Astrocyte of the cerebellum (primary cell): ENCODE measurements at places on chromosomes 11 and 22.

DNA sequence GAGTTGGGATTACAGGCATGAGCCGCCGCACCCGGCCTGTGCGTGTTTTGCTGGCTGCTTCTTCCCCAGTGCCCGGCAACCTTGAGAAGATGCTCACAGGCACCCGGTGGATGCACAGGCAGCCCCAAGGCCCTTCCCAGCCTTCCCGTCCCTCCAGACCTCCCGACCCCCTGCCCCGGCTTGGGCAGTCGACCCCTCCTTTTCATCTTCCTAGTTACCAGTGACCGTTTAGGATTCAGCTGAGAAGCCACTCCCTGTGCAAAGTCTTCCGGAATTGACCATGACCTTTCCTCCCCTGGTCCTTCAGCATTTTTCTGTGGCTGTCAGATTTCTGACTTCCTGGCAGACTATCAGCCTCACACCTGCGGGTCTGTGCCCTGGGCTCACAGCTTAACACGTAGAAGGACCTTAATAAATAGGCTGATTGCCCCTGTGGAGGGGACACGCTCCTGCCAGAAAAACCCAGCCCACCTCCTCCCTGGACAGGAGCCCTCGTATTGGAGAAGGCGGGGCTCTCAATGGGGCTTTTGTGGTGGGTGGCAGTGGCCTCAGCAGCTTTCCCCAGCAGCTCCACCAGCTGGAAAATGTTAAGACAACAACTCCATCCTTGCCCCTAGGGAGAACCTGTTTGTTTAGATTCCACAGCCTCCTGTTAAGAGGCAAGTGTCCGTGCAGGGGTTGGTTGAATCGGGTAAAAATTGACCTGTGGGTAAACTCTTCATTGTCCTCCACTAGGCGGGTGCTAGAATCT lies 10.4 kb upstream of the ANO1 start:
- no peak for DNase-seq

GRCh38 chr11:60871378-60872061 lies 4.2 kb downstream of the ZP1 start:
- no peak for DNase-seq

- DNase-seq = peak; percentile 59
Observed at GRCh38 chr11:13183094-13183825, 94.3 kb upstream of the BMAL1 start.

DNA sequence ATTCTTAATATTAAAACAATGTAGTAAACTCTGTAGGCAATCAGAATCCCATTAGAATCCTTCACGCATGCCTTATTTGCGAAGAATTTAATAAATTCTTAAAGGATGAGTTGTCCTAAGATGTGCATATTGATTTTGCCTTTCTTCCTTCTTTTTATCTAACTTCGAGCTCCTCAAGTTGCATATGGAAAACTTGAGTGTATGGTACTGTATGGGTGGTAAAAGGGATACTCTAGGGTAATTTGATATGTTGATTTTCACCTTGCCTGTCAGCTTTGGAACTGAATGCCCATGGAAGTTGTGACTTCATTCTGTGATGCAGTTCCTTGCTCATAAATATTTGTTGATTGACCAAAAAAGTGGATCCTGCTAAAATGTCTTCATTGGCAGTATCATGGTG lies 193.8 kb downstream of the DDX10 start:
- DNase-seq = no peak

DNA sequence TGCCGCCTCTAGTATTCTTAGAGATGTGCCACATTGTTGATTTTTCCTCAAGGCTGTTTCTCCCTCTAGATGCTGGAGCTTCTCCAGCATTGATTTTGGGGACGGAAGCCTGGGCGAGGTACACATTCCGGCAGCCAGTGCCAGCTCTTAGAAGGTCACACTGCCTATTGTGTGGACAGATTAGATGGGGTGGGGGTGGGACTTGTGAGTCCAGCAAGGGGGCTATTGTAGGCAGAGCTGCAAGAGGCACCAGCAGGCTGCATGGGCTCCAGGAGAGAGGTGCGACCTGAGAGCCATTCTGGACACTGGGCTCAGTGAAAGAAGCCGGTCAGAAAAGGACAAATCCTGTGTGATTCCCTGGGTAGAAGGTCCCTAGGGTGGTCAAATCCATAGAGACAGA lies 12.4 kb downstream of the C11orf21 start:
- DNase-seq = no peak

DNA sequence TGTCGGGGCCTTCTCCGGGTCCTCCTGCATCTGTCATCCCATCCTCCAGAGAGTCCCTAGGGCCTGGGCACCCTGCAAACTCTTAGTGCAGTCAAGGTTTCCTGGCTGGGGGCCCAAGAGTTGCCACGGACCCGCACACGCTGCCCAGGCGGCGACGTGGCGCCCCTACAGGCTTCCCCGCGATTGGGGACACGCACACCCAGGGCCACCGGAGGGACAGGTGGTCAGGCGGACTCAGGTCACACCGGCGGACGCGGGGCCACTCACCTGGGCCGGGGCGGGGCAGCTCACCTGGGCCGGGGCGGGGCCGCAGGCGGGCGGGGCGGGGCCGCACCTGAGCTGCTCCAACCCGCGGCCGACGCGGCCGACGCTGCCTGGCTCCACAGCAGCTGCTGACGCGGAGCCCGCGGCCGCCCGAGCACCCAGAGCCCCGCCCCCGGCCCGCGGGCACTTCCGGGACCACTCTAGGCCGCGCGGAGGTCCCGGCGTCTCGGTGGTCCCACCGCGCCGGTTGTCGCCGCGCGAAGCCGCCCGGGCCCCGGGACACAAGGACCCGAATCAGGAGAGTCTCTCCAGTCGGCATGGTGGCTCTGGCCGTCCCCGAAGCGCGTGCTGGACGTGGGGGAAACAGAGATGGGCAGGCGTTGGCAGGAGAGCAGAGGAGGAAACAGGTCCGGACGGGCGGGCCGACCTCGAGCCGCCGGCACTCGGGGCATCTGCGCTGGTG lies at the start of gene ZNF70:
TSS of gene ZNF70 (minus strand) at position 399 of the 727 bp plus-strand sequence. CDS start 5,972 bp downstream, outside the sequence.
- peak; percentile 45 for DNase-seq

GRCh38 chr11:34976496-34977088 lies 60.2 kb downstream of the PDHX start:
- DNase-seq = no peak

- no peak for DNase-seq
Observed at GRCh38 chr11:46570790-46571398, 22.9 kb downstream of the AMBRA1 start.

- no peak for DNase-seq
Observed at GRCh38 chr11:127789927-127790326, 789.4 kb upstream of the KIRREL3 start.

DNA sequence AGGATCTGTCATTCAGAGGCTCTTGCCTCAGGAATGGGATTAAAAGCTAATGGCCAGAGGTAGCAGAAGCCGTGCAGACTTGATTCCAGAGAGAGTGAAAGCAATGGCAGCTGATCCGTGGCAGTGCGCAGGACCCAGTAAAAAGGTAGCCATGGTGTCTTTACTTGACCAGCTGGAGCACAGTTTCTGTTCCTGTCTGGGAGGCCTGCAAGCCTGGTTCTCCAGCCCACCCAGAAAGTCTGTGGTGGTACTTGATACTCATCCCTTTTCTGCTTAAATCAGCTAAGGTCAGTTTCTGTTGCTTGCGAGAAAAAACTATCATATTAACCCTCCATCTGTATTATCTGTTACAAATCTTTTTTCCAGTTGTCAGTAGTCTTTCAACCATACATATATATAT lies 86.7 kb downstream of the RPS6KA4 start:
- no peak for DNase-seq

DNA sequence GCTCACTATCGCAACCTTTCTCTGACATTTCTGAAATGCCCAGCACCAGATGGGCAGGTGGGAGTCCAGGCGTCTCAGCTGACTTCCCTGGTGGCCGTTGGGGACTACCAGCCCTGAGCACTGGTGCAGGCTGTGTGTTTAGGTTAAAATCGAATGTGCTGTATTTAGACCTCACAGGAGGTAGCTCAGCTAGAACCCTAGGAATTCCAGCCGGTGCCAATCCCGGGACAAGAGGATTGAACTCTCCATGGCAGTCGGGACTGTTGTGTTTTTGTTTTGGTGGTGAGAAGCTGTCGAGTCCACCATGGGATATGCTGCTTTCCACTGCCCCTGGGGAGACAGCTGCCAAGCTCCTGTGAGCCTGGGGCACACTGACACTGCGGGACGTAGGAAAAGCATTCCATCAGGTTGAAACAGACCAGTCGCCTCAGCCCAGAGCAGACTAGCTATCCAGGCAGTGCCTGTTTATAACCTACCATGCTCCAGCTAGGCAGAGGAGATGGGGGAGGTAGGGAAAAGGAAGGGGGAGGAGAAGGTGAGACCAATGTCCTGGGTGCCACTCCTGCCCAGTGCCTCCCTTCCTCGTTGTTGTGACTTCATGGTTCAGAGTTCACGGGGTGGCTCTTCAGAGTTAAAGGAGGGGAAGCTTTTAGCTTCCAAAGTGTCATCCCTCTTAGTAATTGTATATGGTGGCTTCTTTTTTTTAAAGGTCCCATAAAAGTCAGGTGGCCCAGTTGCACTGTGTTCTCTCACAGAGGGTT lies 53.0 kb downstream of the MICAL2 start:
- DNase-seq = peak; percentile 84

DNA sequence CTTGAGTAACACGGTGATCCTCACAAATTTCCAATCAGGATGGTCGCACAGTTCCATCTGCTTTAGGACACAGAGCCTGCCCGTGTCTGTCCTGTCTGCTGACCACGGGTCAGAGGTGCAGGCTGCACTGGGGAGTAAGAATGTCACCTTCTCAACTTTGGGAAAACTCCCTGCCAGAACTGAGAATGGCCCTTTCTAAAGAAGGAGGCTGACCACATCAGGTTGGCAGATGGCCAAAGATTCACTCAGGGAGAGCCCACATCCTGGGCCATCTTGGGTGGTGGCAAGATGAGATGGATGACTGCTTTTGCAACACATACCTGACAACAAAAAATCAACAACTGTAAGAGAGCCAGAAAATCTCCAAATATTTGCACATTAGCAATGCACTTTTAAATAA lies 101.9 kb downstream of the IGLL1 start:
- DNase-seq = no peak

- DNase-seq = no peak
Observed at GRCh38 chr11:22069844-22070243, 123.0 kb upstream of the ANO5 start.

- no peak for DNase-seq
Observed at GRCh38 chr11:72191961-72192381, at the start of gene FOLR1. Gene FOLR1 (plus strand): TSS chr11:72192140. CDS start chr11:72192174, 34 bp downstream.

DNA sequence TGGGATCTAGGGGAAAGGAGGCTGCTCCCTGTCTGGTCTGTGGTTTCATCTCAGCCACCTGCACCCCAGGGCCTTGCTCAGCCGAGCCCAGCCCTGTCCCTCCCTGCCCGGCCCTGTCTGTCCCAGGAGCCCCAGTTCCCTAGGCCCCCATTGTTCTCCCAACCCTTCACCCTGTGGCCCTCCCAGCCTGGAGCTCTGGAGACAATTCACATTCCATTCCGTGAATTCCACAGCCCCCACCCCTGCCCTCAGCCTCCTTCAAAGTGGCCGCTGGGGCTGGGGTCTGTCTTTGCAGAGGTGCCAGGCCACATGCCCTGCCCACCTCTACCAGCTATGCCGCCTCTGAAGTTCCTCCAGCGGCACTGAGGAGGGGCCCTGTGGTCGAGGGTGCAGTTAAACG lies 77.9 kb upstream of the WNT11 start:
- no peak for DNase-seq

GRCh38 chr11:42462558-42463310 lies 849.1 kb upstream of the API5 start:
- DNase-seq = peak; percentile 2

- peak; percentile 5 for DNase-seq
Observed at GRCh38 chr22:32005453-32005852, 37.6 kb upstream of the SLC5A1 start.

- DNase-seq = no peak
Observed at GRCh38 chr22:36422287-36423014, 34.7 kb upstream of the MYH9 start.

- no peak for DNase-seq
Observed at GRCh38 chr11:125244166-125244565, 79.6 kb downstream of the PKNOX2 start.

- DNase-seq = no peak
Observed at GRCh38 chr11:117855912-117856651, 20.4 kb downstream of the FXYD6 start.

DNA sequence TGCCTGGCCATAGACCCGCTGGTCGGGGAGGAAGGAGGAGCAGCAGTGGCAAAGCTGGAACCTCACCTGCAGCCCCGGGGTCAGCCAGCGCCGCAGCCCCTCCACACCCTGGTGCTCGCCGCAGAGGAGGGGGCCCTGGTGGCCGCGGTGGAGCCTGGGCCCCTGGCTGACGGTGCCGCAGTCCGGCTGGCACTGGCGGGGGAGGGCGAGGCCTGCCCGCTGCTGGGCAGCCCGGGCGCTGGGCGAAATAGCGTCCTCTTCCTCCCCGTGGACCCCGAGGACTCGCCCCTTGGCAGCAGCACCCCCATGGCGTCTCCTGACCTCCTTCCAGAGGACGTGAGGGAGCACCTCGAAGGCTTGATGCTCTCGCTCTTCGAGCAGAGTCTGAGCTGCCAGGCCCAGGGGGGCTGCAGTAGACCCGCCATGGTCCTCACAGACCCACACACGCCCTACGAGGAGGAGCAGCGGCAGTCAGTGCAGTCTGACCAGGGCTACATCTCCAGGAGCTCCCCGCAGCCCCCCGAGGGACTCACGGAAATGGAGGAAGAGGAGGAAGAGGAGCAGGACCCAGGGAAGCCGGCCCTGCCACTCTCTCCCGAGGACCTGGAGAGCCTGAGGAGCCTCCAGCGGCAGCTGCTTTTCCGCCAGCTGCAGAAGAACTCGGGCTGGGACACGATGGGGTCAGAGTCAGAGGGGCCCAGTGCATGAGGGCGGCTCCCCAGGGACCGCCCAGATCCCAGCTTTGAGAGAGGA lies 11.9 kb downstream of the TMEM121B start:
- no peak for DNase-seq

DNA sequence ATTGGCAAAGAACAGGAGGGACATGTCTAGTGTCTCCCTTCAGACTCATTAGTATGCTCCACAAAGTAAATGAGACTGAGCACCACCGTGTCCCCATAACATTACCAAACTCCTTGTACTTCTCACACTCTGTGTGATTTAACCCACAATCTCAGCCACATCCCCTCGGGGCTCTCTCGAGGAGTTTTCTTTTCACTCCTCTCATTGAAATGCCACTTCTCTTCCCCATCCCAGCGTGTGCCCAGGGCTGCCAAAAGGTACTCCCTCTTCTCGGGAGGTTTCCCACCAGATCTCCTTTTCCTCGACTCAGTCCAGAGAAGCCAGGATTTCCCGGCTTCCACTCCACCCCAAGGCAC lies 1.1 kb downstream of the RBFOX2 start:
- no peak for DNase-seq

GRCh38 chr11:111762981-111763643 lies 3.1 kb downstream of the PPP2R1B start:
- no peak for DNase-seq

- peak; percentile 46 for DNase-seq
Observed at GRCh38 chr11:76860539-76861475, at the start of gene ACER3. Gene ACER3 (plus strand): TSS chr11:76860918. CDS start chr11:76860977, 59 bp downstream.
